GM10248 (cell line): ENCODE measurements at places on chromosomes 5 and 9.

GRCh38 chr9:34869390-34869789 lies 88.7 kb upstream of the PHF24 start:
- no peak for DNase-seq

DNA sequence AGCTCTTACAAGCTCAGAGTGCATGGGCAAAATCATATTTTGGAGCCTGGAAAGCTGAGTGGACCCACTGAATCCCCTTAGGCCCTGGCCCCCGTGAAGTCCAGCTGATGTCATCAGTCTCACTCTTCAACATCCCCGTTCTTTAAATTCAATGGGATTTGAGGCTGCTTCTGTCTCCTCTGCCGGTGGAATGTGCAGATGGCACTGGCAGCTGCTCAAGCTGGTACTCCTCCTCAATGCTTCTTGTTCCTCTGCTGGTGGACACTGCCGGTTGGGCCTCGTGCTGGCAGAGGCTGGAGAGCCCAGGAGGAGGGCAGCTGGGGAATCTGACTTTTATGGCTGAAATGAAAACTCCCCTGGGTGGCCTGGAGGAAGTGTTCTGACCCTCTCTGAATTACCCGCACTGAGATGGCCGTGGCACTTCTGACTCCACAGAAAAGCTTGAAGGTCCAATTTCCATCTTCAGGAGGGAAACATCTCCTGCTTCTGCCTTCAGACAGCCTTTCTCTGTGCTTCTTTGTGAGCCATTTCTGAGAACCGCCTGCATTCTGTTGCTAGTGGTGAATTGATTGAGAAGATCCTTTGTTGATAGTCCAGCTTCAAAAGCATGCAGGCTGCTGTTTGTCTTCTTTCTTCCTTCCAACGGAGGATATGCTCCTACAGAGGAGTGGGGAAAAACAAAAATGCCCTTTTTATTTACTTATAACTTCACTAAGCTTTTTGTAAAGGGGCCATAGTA lies 298.9 kb downstream of the TMEM38B start:
- no peak for DNase-seq

- no peak for DNase-seq
Measured at GRCh38 chr9:98516897-98517503, 191.7 kb downstream of the GABBR2 start.

DNA sequence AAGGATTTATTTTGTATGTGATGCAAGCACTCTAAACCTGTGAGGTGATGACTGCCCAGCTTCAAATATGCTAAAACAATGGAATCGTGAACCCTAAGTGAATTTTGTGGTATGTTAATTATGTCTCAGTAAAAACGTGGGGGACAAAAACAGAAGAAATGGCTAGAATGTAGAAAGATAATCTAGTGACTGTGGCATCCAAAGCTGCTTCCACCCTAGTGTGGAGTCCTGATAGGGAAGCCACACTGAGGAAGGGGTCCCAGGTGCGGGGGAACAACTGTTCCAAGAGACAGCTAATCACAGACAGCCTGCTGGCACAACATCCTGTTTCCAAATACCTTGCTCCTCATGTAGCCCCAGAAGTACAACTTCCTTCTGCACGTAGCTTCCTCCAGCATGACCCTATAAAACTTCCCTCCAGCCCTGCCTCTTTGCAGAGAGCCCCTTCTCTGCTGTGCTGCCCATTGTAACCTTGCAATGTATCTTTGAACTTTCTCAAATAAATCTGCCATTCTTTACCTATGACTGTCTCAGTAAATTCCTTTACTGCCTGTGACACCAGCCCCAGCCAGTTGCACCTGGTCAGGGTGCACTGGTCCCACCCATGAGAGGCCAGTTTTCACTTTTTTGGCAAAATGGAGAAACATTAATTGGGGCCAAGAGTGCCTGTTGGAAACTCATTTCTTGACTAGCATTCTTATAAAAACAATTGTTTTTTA lies 4.9 kb downstream of the GMCL2 start:
- no peak for DNase-seq
